ENCODE measurements at places on chromosomes 1 and 21.

DNA sequence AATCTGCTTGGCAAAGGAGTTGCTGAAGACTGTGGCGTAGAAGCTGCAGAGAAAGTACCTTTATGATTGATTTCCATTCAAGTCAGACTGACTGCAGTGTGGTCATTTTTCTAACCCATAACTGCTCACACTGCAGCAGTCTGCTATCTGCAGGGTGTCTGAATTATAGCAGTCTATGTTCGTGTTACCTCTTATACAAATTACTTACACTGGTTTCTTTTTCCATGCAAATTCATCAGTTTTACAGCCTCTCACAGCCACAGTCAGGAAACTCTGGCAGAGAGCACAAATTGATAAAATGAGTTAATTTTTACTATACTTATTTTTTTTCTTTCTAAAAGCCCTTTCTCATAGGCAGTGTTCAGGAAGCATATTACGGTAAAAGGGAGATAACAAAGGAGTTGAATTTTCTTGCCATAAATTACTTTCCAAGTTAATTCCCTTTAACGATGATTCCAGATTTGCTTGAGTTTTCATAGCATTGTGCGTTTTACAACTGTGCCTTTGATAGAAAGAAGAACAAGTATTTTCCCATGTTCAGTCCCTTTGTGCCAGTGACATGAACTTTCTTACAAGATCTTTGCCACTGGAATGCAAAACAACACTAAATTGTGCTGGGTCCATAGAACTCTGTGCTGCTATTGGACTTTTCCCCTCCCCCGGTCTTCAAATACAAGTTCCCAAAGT is 261.5 kb downstream of the NFIA start:
- DNase-seq = no peak

DNA sequence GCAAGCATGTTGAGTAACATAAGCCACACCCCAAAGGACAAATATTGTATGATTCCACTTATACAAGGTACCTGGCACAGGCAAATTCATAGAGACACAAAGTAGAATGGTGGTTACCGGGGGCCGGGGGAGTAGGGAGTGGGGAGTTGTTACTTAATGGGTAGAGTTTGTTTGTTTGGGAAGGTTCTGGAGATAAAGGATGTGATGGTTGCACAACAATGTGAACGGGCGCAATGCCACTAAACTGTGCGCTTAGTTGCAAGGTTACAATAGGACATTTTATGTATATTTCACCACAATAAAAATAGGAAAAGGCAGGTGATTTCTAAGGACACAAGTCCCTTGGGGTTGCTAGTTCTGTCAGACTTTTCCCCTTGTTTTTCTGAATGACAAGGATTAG is 516.6 kb downstream of the KIF26B start:
- DNase-seq = no peak

DNA sequence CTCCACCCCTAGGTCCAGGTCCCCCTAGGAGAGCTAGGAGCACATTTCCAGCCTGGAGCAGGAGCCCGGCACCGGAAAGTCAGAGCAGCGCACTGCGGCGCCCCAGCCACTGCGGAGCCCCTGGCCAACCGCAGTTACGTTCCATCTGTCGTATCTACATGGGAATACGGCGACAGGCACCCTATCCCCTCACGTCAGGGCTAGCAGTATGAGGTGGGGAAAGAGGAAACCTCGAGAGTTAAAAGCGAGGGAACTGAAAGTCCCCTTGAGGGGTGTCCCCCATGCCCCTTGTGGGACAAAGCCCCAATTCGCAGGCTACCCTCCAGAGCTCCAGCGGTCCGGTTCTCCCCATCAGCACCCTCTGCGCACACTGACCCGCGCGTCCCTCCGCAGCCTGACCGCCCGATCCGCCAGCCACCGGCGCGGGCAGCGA is 995 bp downstream of the COLGALT2 start:
- no peak for DNase-seq

GRCh38 chr1:228214921-228215662 is 7.2 kb downstream of the OBSCN start:
- no peak for DNase-seq

DNA sequence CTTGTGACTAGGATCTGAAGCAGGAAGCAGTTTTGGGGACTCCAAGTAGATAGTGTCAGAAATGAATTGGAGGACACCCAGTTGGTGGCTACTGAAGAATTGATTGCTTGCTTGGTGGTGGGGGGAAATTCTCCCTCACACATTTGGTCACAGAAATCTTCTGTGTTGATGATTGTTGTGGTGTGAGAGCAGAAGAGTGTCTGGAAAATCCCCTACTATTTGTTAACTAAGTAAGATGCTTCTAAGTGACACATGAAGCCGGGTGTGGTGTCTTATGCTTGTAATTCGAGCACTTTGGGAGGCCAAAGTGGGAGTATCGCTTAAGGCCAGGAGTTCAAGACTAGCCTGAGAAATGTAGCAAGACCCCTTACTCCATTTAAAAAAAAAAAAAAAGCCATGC is 22.5 kb upstream of the IPP start:
- DNase-seq = no peak

All from putamen (tissue), 1 donor.